OCI-LY7 (cell line): ENCODE measurements at places on chromosomes 3 and 15.

GRCh38 chr3:20405744-20406143 lies 219.7 kb upstream of the SGO1 start:
- no peak for DNase-seq

DNA sequence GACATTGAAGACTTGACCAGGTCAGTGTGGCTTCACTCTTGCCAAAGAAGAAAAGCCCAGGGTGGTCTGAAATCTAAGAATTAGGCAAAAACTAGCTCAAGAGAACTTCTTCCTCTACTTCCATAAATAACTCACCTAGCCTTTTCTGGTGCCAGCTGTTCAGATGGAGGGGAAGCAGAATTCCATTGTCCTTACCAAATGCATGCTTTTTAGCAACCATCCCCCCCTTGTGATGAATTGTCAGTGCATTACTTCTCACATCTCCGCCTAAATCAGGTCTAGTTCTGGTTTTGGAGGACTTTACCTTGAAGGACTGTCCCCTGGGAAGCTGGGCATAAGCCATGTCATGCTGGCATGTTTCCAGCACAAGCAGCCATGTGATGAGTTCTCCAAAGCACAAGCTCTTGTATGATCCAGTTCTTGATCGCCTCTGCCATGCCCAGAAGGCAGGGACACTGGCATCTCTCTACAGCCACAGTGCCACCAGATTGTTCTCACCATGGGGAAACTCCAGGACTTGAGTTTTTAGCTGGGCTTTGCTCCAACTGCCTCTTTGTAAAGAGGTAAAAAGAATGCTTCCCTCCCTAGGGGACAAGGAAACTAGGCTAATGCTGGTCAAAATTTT lies 96.4 kb upstream of the IL12A start:
- DNase-seq, result no peak

DNA sequence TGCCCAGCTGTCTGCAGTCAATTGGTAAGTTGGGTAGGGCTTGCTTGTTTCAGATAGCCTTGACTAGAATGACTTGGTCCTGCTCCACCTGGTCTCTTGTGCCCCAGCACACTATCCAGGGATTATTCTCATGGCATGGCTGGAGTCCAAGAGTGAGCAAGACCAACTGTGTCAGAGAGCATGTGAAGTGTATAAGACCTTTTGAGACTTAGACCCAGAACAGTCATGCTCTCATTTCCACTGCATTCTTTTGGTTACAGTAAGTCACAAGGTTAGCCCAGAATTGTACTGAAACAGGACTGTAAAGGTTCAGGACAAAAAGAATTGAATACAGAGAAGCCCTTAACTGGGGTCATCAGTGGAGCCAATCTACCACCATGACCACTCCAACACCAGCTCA lies 650.8 kb upstream of the ADAMTS9 start:
- no peak for DNase-seq

- DNase-seq, result no peak
Measured at GRCh38 chr3:73804204-73804603, 179.5 kb upstream of the PDZRN3 start.

DNA sequence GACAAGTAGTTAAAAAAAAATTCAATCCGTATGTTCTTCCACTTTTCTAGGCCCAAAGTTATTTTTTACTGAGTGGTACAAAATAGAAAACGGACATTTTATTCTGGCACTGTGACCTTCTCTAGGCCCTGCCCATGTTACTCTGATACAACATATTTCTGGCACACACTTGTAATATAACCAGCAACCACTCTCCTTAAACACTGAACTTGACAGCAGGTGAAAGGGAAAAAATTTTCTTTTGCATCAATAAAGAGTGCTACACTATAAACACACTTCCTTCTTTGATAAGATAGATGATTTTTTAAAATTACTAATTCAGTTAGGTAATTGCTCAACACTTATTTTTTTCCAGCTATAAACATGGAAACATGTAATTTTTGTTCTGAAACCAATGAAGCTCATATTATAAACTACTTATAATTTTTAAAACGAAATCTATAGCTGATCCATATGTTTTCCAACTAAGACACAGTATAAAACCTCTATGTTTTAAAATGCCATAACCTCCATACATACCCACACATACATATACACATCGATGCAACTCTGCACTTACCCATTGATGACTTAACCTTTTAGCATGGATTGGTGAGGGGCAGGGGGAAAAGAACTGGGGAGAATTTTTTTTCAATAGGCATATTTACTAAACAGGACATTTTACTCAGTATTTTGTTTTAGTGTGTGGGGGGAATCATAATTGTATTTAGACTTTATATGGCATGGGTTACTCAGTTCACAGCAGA lies 5.3 kb upstream of the CTNNB1 start:
- no peak for DNase-seq

DNA sequence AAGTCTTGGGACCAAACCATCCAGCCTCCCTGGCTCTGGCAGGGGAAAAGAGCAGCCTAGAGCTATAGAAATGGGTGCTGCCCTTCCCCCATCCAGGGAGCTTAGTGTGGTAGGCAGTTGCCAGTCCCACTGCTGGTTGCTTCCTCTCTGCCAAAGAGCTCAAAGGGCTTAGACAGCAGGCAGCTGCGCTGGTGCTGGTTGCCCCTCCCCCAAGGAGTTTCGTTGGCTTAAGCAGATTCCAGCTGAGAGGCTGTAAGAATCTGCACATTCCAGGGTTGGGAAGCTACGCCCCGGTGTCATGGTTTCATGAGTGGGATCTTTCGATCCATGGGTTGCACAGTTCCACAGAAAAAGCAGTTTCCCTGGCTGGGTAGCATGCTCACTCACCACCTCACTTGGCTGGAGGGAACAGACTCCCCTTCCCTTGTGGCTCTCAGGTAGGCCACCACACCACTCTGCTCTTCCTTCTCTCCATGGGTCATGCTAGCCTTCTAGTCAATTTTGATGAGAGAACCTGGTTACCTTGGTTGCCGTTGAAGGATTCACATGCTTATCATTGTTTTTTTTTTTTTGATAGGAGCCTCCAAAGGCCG lies 195.1 kb downstream of the EPHA6 start:
- no peak for DNase-seq

- DNase-seq, result peak; percentile 44
Measured at GRCh38 chr15:61169904-61170695, 59.0 kb downstream of the RORA start.

- no peak for DNase-seq
Measured at GRCh38 chr15:64163659-64164362, 989 bp upstream of the PPIB start.

GRCh38 chr3:150462108-150462507 lies 54.0 kb downstream of the TSC22D2 start:
- DNase-seq, result no peak

- no peak for DNase-seq
Measured at GRCh38 chr3:147421184-147421912, 12.2 kb downstream of the ZIC1 start.

DNA sequence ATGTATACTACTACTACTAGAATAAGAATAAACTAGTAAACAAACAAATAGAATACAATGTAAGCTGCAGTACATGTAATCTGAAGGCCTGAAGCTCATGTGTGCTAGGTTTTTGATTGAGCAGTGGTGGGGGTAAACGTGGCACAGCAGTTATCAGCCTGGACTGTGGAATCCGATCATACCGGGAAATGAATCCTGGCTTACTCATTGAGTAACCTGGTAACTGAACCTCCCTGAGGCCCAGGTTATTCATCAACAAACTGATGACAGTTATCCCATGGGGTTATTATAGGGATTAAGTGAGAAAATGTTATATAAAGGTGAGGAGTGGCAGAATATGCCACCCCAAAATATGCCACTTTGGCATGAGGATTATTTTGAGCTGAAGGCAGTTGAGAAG lies 339.1 kb downstream of the FHIT start:
- DNase-seq, result no peak

DNA sequence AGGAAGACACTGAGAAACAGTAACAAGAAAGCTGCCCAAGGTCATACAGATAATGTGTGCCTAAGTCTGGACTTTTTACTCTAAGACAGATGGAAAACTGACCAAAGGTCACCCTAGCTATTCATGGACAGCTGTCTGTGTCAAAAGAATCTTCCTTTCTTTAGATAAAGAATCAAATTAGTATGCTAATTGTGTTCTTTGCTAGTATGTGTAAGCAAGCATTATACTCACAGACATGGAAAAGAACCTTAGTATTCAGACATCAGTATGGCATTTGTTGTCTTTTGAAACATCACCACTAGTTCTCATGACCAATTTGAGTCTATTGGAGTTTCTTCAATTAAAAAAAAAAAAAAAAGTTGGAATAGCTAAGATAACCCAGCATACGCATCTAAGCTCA lies 91.8 kb upstream of the SOX2 start:
- no peak for DNase-seq

- DNase-seq, result no peak
Measured at GRCh38 chr3:195893916-195894465, 14.4 kb downstream of the TNK2 start.

GRCh38 chr15:98939311-98940080 lies 68.1 kb downstream of the PGPEP1L start:
- no peak for DNase-seq

- no peak for DNase-seq
Measured at GRCh38 chr3:189975391-189975990, 145.2 kb downstream of the P3H2 start.

DNA sequence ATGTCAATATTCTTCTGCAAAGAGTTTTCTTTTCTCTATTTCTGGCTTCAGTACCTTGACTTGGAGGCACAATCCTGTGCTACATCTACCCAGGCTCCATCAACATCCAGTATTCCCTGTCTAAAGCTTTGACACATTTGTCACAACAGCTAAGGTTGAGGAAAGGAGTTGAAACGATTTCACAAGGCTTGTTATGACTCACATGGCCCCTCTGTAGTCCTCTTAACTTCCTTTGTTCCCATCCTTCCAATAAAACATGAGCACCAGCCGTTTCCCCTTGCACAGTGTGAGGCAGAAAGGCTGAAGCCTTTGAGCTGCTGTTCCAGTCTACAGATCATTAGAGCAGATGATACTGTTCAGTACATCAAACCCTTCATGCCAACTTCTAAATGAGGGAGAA lies 163.0 kb upstream of the TMCO5A start:
- DNase-seq, result no peak

DNA sequence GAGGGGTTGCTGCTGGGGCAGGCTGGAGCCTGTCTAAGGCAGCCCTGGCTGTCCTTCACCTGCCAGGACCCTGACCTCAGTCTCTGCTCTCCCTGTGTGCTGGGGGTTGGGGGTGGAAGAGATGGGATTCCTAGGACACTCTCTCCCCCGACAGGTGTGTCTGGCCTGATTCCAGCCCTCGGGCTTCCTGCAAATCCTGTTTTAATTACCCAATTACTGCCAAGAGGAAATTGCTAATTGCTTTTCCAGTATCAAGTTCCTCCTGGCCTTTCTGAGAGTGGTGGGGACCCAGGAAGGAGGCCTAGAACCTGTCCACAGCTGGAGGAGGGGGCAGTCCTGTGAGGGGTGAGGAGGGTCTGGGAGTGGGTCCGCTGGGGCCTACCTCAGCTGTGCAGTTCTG lies 15.8 kb downstream of the PLXNA1 start:
- DNase-seq, result no peak

DNA sequence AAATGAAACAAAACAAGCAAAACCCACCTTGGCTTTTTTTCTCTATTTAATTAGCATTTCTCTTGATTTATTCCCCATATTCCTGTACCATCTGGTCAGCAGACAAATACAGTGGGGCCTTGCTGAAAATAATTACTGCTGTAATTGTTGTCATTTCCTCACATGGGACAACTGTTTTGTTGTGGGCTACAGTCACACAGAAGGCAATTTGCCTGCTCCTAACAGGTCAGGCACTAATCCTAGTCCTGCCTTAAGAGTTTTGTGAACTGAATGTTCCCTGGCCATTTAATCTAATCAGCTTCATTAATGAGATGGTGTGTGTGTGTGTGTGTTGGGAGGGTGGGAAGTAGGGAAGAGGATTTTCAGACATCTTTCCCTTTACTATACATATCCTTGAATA lies 11.6 kb downstream of the TRPC1 start:
- no peak for DNase-seq

DNA sequence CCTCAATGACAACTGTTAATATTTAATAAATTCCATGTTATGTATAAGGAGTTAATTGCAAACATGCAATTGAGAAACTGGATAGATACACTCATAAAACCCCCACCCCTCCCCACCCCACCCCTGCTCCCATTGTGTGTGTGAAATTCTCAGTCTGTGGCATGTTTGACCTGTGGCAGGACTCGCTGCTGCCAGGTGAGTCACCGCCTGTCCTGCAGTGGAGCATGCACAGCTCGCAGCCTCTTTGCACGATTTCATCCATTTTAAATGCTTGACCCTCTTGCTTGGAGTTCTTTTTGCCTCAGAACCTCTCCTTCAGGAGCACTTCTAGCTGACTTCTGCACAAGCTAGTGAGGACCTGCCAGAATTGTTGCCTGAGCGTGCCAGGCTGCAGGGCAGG lies 5.3 kb upstream of the APEH start:
- DNase-seq, result no peak

GRCh38 chr15:63077952-63078351 lies 35.4 kb downstream of the TPM1 start:
- no peak for DNase-seq

GRCh38 chr15:101201411-101202174 lies 50.3 kb downstream of the CHSY1 start:
- no peak for DNase-seq

DNA sequence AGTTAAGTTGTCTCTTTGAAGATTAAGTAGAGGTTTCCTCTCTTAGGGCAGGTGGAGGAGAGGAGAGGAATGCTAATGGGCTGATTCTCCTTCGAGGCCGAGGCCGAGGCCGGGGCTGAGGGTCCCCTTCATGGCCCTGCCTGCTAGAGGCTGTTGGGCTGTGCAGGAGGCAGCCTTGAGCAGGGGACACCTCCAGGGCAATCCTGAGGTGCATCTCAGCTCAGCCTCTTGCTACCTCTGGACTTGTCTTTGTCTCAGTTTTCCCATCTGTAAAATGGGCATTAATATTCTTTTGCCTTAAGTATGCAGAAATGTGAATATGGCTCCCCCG lies 97.7 kb upstream of the PRR20G start:
- no peak for DNase-seq

DNA sequence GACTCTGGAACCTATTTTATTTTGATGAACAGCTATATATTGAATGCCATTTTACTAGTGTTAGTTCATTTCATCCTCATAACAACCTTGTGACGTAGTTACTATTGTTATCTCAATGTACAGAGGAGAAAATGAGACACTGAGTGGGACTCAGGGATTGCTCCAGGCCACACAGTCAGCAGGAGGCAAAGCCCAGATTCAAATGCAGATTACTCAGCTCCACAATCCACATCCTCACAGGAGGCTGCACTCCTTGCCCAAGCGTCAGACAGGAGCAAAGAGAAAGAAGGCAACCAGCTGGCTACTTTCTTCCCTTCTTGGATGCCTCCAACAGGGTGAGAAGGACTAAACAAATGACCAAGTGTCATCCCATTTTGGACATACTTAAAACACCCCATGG lies 92.0 kb upstream of the CCDC54 start:
- DNase-seq, result no peak

DNA sequence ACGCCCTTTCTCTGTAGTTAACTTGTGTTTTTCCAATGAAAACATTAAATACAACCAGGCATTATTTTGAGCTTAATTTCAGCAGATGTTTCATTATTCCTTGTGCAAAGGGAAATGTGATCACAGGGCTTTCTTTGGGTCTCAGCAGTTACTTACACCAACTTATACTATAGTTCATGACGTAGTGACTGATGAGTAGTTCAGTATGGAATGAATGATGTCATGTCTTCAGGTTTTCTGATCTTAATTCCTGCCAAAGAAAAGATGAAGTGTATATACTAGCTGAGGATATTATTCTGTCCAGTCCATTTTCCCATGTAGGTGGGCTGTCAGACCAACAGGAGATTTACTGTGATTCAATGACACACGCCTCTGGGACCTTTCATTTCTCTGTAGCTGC lies 61.3 kb downstream of the MYRIP start:
- DNase-seq, result no peak

GRCh38 chr3:33848624-33849347 lies 50.4 kb downstream of the PDCD6IP start:
- no peak for DNase-seq
